Type B pancreatic cell (in vitro differentiated cells): ENCODE measurements at places on chromosomes 11 and 22.
A peak's percentile ranks its signal among the peaks of the same experiment; 100 is the strongest.

DNA sequence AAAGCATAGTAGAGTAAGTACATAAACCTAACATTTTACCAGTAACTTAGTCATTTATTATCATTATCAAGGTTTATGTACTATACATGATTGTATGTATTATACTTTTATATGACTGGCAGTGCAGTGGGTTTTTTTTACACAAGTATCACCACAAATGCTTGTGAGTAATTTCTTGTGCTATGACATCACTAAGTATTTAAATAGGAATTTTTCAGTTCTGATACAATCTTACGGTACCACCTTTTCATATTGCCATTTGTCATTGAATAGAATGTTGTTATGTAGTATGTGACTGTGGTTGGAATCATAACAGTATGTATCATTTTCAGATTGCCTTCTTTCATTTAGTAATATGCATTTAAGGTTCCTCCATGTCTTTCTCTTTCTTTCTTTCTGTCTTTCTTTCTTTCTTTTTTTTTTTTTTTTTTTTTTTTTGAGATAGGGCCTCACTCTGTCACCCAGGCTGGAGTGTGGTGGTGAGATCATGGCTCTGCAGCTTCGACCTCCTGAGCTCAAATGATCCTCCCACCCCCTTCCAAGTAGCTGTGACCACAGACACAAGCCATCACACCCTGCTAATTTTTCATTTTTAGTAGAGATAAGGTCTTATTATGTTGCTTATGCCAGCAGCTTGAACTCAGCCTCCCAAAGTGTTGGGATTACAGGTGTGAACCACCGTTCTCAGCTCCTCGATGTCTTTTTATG, 18.6 kb downstream of the ATM start:
- peaks cover 22% of the 10 kb centered on the region for H3K36me3 ChIP-seq
- H3K27ac ChIP-seq, result no peak overlapping the region
- no peaks in the 10 kb centered on the region for H3K4me1 ChIP-seq
- no peak overlapping the region for H3K4me3 ChIP-seq

DNA sequence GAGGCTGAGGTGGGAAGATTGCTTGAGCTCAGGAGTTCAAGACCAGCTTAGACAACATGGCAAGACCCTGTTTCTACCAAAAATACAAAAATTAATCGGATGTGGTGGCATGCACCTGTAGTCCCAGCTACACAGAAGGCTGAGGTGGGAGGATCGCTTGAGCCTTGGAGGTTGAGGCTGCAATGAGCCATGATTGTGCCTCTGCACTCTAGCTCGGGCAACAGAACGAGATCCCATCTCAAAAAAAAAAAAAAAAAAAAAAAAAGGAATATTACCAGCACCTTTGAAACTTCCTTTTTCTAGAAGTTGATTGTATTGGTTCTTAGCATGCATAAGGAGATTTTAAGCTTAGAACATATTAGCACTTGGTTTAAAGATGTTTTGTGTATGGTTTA, 11.4 kb downstream of the CRKL start:
- H3K4me3 ChIP-seq, result no peak overlapping the region
- no peak overlapping the region for H3K27ac ChIP-seq
- DNase-seq, result no peak
- H3K36me3 ChIP-seq, result peaks cover 17% of the 10 kb centered on the region
- H3K27me3 ChIP-seq, result no peaks in the 10 kb centered on the region

GRCh38 chr22:38203090-38203810, 1.5 kb downstream of the MAFF start:
- H3K27me3 ChIP-seq, result peaks cover 3% of the 10 kb centered on the region
- peak overlapping the region; percentile 90 for H3K4me3 ChIP-seq
- peak; percentile 70 for DNase-seq
- peak overlapping the region; percentile 95 for H3K27ac ChIP-seq

DNA sequence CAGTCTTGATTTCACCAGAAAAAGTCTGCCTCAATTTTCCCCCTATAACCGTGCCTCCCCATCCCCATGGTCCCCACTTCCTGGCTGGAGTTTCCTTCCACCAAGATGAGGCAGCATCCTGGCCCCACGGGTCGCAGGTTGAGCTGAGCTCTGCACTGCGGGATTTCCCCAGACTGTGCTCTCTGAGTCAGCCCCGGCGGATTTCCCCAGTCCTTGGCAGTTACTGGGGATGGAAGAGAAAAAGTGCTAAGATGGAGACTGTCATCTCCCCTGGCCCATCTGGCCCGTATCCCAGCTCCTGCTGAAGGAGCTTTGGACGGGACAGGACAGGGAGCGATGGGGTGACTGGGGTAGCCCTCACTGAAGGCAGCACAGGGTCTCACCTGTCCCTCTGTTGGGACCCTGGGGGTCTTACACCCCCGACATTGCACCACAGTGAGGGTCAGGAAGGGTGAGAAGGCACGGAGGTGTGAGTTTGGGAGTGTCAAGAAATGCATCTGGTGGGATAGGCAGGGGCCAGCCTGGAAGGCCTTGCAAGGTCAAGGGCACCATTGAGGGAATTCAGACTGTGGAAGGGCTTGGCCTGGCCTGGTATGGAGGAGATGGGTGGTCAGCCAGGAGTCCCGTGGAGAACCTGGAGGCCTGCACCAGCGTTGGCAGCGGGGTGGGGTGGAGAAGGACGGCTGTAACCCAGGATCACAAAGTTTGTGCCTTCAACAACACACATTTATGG, 36.5 kb downstream of the NADSYN1 start:
- H3K4me3 ChIP-seq, result no peak overlapping the region
- H3K4me1 ChIP-seq, result peaks cover 22% of the 10 kb centered on the region
- DNase-seq, result peak; percentile 50
- no peaks in the 10 kb centered on the region for H3K27me3 ChIP-seq
- no peak overlapping the region for H3K27ac ChIP-seq

DNA sequence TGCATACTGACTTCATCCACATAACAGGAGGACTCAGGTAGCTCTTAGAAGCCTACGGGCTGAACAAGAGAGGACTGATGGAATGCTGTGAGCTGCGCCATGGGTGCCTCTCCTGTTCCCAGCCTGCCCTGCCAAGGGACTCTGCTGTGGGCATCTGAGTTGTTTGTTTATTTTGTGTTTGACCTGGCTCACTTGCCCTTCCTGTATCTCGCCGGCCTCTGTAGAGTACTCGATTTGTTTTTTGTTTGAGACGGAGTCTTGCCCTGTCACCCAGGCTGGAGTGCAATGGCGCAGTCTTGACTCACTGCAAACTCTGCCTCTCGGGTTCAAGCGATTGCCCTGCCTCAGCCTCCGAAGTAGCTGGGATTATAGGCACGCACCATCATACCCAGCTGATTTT, 1.8 kb downstream of the TTC38 start:
- peak overlapping the region; percentile 67 for H3K27ac ChIP-seq
- H3K4me3 ChIP-seq, result peak overlapping the region; percentile 92
- peaks cover 20% of the 10 kb centered on the region for H3K27me3 ChIP-seq
- no peak for DNase-seq
- peaks cover 14% of the 10 kb centered on the region for H3K4me1 ChIP-seq

DNA sequence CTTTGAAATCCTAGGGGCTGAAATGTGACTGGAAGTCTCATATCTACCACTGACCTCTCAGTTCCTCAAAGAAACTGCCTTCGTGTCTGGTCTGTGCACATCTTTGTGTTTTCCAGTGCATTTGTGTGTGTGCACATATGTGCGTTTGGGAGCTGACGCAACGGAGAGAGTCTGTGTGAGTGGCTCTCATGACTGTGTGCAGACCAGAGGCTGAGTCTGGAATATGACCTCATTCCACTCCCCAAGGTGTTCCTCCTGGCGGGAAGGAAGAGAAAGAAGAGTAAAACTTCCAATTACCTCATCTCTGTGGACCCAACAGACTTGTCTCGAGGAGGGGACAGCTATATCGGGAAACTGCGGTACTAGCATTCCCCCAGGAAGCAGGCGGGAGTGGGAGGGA, 16.5 kb downstream of the TUB start:
- peaks cover 11% of the 10 kb centered on the region for H3K4me1 ChIP-seq
- no peak overlapping the region for H3K27ac ChIP-seq
- H3K4me3 ChIP-seq, result no peak overlapping the region
- H3K36me3 ChIP-seq, result peaks cover 11% of the 10 kb centered on the region
- peak; percentile 25 for DNase-seq

GRCh38 chr11:69496631-69497220, 15.3 kb downstream of the LINC01488 start:
- H3K27ac ChIP-seq, result peak overlapping the region; percentile 61
- no peaks in the 10 kb centered on the region for H3K27me3 ChIP-seq
- no peak for DNase-seq
- H3K4me1 ChIP-seq, result peaks cover 4% of the 10 kb centered on the region

GRCh38 chr11:68751331-68751856, at the start of gene TESMIN:
TSS of gene TESMIN (minus strand) at chr11:68751520. CDS start at chr11:68750660, 860 bp downstream.
- H3K27me3 ChIP-seq, result no peaks in the 10 kb centered on the region
